Dorsolateral prefrontal cortex (tissue), 122 donors: ENCODE measurements at places on chromosomes 16 and 17.

DNA sequence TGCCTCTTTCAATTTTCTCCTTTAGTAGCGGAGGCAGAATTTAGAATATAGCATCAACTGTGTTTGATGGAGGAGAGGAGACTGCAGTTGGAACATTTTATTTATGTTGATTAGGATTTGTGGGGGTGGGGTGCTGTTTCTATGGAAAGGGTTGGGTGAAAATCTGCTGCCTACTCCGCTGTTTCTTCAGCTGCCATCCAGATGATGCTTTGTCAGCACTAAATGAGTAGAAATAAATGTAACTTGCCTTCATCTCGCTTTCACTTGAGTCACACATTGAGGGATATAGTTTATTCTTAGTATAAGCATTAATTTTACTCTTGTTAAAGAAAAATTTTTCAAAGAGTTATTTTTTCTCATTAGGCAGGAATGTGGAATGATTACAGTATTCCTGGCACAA lies 42.1 kb downstream of the ABHD15 start:
- no peak for DNase-seq

GRCh38 chr16:49830873-49831272 lies 25.0 kb downstream of the ZNF423 start:
- DNase-seq = no peak

DNA sequence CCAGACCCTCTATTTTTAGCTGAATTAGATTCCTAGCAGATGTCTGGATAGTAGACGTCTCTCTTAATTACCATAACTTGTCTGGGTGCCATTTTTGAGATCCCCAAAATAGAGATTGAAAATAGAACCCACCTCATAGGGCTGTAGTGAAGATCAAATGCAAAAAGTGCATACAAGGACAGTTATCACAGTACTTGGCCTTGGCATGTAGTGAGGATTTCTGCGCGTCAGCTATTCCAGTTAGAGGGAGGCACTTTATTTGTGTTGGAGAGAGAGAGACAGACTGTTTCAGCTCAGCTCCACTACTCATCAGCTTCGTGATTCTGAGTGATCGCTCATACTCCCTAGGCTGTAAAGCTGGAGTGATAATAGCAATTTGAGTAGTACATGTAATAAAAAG lies 59.6 kb upstream of the CDH13 start:
- no peak for DNase-seq

DNA sequence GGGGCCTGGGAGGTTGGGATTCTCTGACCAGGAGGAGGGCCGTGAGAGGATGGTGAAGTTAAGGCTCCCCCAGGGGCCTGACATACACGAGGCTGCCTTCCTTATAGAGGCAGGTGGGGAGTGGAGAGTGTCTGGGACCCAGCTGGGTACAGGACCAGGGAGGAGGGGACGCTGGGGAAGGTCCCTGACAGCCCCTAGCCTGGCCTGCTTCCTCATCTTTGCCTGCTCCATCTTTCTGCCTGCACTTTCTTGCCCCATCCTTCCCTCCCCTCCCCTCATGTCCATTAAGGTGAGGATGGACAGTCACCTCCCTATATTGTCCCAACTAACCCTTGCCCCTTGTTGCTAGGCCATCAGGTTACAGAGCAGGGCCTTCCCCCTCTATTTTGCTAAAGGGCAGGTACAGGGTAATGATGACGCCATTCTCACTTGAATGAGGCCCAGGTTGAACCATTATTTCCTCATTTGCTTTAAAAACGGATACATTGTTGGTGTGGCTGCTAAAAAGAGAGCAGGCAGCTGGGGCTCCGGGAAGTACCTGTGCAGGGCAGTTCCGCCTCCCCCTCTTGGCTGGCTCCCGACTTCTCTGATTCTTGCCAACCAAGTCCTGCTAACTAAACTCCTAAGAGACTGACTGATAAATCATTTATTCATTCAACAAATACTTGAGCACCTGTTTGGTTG lies 1.3 kb downstream of the C17orf99 start:
- no peak for DNase-seq

- no peak for DNase-seq
Observed at GRCh38 chr16:75570396-75571065, 4.4 kb downstream of the GABARAPL2 start.

GRCh38 chr17:63658366-63658765 lies 36.1 kb downstream of the MAP3K3 start:
- no peak for DNase-seq

DNA sequence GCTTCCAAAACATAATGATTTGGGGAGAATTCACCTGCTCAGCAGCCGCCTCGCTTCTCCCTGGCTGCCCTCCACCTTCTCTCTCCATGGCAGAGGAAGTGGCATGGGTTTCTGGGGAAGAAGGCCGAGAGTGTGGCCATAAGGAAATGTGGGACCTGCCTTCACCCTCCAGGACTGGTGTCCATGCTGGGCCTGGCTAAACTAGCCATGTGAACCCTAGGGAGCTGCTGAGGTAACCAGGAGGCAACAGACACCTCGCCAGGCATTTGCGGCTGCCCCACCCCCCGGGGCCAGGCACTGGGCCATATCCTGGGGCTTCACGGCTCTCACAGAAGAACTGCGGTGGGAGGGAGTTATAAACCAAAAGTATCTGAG lies 9.9 kb upstream of the CMTM4 start:
- no peak for DNase-seq

DNA sequence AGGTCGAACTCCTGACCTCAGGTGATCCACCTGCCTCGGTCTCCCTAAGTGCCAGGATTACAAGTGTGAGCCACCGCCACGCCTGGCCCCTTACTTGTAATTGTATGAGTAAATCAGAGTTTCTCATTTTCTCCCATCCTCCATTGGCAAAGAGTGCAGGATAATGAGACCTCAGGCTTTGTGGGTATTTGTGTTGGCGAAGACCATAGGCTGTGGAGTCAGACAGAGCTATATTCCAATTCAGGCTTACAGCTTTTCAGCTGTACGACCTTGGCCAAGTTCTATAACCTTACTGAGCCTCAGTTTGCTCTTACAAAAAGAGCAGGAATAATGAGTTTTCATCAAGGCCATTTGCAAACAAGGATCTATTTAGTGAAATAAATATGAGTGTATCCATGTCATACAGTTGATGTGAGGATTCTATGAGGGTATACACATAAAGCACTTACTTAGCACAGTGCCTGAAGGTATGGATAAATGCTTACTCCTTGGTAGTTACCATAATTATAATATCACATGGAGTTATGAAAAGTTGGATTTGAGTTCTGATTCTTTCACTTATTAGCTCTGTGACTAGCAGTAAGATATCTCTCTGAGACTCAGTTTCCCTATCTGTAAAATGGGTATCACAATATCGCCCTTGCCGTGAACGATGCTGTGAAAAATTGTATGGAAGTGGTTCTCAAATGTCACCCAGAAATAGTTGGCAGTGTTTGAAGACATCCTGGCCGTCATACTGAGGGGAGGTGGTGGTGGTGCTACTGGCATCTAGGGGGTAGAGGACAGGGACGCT lies 25.6 kb upstream of the CPPED1 start:
- no peak for DNase-seq

DNA sequence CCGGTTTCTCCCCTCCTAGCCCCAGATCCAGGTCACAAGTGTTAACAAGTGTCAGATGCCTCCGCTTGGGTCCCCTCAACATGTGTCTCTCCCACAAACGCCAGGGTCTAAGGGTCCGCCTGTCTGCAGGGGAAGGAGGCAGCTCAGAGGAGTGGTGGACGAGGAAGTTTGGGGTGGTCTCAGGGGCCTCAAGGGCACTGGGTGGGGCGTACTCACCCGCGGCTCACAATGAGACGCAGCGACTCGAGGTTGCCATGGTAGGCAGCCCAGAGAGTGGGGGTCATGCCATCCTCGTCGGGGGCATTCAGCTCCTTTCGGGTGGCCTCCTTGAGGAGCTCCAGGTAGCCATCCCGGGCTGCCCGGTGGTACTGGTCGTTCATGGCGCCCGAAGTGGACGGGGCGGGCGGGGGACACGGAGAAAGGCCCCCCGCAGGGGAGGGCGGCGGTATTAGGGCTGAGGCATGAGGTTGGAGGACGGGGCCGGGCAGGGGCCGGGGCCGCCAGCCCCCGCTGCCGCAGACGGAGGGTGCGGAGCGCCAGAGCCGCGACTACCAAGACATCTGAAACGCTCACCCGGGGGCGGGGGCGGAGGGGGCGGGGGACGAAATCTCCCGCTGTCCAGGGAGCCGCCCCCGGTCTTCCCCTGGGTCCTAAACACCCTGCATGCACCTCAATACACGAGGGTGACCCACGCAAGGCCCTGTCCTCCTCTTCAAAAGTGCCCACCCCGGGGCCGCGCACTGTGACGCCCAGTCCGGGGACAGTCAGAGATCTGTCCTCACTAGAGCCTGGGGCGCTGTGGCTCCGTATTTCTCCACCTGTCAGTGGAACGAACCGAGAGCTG lies at the start of gene USH1G:
USH1G (minus strand) TSS at position 562 of the 844 bp plus-strand sequence; CDS start at position 380, 182 bp downstream.
- DNase-seq = no peak

- no peak for DNase-seq
Observed at GRCh38 chr17:1755252-1755826, 6.5 kb upstream of the SERPINF1 start.

- no peak for DNase-seq
Observed at GRCh38 chr16:3849751-3850543, 30.6 kb downstream of the CREBBP start.

- DNase-seq = no peak
Observed at GRCh38 chr17:59783221-59784047, 76.0 kb downstream of the VMP1 start.

DNA sequence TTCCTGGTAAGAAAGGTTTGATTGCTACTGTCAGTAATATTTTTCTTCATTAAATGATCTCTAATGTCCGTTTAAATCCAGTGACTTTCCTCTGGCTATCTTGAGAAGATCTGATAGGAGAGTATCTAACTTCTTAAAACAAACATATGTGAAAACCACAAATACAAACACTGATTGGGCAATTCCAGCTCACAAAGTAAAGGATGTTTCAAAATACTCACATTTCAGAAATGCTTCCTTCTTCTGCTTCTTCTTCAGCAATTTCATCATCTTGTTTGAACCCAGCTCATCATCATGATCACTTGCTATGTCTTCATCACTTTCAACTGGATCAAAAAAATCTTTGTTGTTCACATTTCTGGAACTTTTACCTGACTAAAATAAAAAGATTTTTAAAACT lies 64.3 kb upstream of the RBL2 start:
- no peak for DNase-seq

GRCh38 chr17:56358651-56359050 lies 205.4 kb downstream of the ANKFN1 start:
- no peak for DNase-seq

- peak; percentile 36 for DNase-seq
Observed at GRCh38 chr17:6603744-6604325, 36.7 kb downstream of the KIAA0753 start.

GRCh38 chr17:75872434-75873351 lies 5.7 kb downstream of the TRIM47 start:
- DNase-seq = no peak

DNA sequence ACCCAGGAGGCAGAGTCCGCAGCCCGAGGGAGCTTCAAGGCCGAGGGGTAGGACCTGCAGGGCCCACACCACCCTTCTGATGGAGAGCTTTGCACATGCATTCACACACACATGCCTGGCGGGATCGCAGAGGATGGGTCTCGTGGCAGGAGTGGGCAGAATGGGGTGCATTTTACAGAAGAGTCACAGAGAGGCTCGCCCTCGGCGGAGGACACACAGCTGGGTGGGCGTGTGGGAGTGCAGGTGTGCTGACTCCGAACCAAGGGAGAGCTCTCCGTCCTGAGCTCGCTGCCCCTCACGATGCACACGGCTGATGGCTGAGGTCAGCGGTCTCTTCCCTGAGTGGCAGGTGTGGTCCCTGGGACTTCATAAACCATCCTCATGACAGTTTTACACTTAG lies 96.8 kb upstream of the CBX4 start:
- DNase-seq = no peak

DNA sequence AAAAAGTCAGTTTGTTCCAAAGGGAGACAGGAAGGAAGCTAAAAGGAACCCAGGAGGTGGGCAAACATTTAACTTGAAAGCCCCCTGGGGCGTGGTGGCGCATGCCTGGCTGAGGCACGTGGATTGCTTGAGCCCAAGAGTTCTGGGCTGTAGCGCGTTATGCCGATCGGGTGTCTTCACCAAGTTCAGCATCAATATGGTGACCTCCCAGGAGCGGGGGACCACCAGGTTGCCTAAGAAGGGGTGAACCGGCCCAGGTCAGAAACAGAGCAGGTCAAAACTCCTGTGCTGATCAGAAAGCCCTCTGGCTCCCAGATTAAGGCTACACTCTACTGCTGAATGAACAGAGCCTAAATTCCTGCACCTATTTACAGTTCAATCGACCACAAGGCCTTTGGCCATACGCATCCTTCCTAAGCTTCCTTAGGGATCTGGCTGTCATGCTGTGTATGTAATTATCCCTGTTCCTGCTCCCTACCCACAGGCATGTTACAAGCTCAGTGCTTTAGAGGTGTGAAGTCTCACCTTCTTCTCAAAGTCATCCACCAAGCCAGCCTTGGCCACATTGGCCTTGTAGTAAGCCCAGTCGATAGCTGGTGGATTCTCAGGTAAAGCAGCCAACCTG lies 5.0 kb downstream of the ATP5PD start:
- DNase-seq = no peak

DNA sequence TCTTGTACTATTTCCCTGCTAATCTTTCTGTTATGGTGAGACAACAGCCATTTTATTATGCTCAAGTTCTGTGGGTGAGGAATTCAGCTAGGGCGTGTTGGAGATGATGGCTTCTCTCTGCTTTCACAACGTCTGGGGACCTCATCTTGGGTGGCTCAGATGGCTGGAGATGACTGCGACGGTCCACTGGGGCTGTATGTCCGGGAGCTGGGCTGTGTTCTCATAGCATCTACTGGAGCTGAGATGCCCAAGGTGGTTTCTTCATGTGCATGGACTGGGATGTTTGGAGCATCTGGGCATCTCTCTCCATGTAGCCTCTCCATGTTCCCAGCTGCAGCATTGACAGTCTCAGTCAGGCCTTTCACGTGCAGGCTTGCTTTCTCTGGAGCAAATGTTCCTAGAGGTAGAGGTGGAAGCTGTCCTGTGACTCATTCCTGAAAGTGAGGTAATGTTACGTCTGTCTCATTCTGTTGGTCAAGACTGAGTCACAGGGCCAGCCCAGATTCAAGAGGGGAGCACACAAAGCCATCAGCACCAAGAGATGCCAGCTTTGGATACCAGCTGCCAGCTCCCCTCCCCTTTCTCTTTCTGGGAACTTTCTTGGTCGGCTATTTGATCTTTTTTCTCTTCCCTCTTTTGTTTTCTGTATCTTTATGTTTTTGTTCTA lies 96.2 kb downstream of the RAP1GAP2 start:
- no peak for DNase-seq

- DNase-seq = no peak
Observed at GRCh38 chr17:76191896-76192295, 48.4 kb downstream of the RNF157 start.
